ENCODE measurements at places on chromosomes 3 and 15.

DNA sequence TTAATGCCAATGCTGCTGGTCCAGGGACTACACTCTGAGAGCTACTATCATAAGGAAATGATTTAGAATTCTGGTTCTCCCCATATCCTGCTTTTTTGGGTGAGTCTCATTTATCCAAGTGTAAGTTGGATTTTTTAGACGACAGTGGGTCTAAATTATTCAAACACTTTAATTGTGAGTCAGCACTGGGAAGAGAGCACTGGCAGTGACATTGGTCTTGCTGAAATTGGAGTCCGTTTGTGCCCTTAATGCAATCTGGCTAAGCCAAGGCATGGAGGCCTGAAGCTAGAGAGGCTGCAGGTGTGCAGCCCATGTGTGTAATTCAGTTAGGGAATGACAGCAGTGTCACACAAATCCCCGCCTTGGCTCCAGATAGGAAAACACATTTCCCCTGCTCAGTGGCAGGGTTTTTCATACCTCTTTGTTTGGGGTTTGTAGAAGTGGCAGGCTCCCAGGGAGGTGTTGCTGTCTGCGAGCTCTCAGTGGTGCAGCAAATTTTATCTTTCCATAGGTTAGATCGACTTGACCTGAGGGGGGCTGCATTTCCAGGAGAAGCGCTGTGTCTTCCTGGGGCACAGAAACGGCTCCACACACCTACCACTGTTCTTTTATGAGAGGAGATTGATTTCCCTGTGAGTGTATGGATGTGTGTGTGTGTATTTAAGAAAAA, 197.7 kb downstream of the CD47 start:
- DNase-seq = no peak

GRCh38 chr3:161372321-161373260, 1.3 kb upstream of the SPTSSB start:
- peak; percentile 71 for DNase-seq

GRCh38 chr3:56899851-56900250, 98.1 kb upstream of the ARHGEF3 start:
- no peak for DNase-seq

DNA sequence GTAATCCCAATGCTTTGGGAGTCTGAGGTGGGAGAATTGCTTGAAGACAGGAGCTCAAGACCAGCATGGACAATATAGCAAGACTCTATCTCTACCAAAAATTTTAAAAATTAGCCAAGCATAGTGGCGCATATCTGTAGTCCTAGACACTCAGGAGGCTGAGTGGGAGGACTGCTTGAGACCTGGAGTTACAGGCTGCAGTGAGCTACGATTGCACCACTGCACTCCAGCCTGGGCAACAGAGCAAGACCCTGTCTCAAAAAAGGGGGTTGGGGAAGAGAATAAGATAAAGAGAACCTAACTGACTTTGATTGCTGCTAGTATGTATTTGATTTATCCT, 755 bp downstream of the CD200R1 start:
- DNase-seq = no peak

GRCh38 chr3:138799822-138800221, 34.9 kb downstream of the PIK3CB start:
- no peak for DNase-seq

DNA sequence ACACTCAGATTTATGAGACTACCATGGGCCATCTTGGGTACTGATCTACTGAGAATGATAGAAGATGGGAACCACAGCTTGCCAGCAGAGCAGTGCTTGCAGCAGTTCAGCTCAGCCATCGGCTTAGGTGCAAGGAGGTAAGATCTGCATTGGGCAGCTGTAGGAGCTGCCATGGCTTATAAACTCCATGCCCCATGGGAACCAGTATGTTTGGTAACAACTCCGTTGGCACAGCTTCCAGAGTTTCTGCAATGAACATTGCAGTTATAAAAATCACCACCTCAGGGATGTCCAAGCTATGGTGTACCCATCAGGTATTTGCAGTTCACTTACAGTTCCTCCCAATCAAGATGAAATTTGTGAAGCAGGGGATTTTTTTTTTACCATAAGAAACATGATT, 299.1 kb upstream of the ROPN1 start:
- DNase-seq = no peak

DNA sequence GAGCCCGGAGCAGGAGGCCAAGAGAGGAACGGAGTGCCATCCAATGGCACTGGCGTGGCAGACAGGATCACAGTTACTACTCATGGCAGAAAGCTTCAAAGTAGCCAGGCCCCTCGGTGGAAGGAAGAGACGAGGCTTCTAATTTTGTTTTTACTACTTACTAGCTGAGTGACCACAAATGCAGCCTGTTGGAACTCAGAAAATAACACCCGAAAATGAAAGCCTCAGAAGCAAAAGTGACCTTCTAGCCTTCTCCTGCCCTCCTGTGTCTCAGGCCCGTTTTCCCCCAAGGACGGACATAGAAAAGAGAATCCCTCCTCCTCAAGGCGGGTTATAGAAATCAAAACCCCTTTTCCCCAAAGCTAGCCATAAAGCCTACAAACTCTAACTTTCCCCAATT, 9.9 kb upstream of the STRA6 start:
- no peak for DNase-seq

DNA sequence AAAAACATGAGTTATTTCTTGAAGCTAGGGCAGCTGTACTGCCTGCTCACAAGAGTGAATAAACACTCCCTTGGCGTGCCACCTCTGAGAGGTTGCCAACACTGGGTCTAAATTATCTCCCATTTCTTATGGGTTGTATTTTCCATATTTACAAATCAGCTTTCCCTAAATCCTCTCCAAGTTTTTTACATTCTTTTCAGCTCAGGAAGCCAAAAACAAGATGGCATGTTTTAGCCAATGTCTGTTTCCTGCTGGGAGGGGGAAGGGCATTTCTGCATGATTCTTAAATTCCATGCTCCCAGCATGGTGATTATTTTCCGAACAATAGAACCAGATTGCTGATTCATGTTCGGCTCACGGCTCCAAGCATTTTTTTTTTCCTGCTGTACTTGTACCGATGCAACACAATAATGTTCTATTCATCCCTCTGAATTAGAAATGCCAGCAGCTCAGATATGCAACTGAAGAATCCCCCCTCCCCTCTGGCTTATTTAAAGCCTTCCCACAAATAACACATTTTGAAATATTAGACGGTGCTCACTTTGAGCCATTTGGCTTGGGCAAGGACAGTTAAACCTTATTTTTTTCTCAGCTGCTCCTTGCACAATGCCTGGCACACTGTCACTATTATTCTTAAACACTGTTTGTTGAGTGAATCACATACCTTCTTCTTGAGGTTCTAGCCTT, 252.5 kb downstream of the THRB start:
- peak; percentile 20 for DNase-seq

- DNase-seq = no peak
Measured at GRCh38 chr3:141331377-141332318, 36.7 kb upstream of the ZBTB38 start.

GRCh38 chr3:42749753-42750231, 23.3 kb downstream of the CCDC13 start:
- DNase-seq = peak; percentile 41

DNA sequence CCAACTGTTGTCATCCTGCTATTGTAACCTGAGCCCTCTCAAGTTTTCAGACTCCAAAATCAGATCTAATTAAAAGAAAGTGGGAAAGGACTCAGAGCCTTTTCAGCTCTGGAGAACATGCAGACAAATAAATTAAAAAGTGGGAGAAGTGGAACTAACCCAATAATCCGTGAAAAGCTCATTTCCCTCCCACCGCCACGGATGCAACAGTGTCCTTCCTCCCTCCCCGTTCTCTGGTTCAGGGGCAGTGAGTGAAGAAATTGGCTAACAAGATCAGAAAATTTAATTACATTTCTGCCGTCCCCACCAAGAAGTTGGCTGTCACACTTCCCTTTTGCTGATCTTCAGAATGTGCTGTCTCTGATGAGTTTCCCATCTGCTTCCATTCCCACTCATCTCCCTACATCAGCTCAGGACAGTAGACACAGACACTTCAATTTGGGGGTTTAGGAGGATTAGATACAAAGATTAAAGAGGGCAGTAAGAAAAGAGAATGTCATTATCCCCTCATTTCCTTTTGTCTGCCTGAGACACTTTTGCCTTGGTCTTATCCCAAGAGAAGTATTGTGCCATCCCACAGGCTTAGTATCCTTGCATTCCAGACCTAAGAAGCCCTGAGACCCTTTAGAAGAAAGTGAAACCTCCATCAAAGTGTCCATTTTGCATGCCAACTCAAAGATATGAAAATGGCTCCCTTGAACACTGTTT, 335.7 kb upstream of the PPP2R3A start:
- no peak for DNase-seq

DNA sequence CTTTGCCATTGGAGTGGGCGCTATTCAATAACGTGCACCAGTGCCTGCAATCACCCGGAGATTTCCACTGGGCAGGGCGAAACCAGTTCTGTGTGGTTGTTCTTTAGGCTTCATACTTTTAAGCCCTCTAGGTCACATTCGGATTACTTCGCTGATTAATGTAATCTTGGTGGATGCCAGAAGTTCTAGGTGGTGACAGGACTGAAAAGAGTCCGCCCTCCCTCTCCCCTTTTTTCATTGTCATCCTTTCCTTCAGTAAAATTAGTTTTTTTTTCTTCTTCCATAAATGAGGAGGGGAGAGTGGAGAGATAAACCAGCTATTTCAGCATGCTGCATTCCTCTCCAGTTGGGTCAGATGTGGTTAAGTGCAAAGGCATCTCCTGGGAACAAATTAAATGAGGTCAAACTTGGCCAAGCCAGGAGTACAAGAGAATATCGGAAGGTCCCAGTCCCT, 2.3 kb upstream of the SLC2A2 start:
- no peak for DNase-seq

- DNase-seq = peak; percentile 95
Measured at GRCh38 chr3:196632046-196632751, 7.3 kb upstream of the NRROS start.

All from kidney (tissue), 22 donors.